ENCODE measurements at places on chromosomes 1 and 21. TPM values are rescaled to one million over a fixed set of nuclear protein-coding genes. Genes with fewer than 3 reads are reported as not detected.
A peak's percentile ranks its signal among the peaks of the same experiment; 100 is the strongest.

- DNase-seq, result no peak
Observed at GRCh38 chr1:1307261-1307922, 338 bp downstream of the ACAP3 start.

The LRRC3 gene
- total RNA-seq, result 2.6 TPM

- DNase-seq, result no peak
Observed at GRCh38 chr1:40243351-40243750, 4.4 kb upstream of the TMCO2 start.

The MFAP2 gene
- total RNA-seq, result 53.4 TPM

- peak; percentile 2 for DNase-seq
Observed at GRCh38 chr1:184753608-184754475, 816 bp downstream of the EDEM3 start.

GRCh38 chr1:179127163-179127895 is 45.5 kb downstream of the TOR3A start:
- DNase-seq, result peak; percentile 39

- no peak for DNase-seq
Observed at GRCh38 chr1:221809091-221810029, 67.5 kb upstream of the DUSP10 start.

The OPRD1 gene
- not detected for total RNA-seq
